ENCODE measurements at places on chromosomes 3 and 15.

DNA sequence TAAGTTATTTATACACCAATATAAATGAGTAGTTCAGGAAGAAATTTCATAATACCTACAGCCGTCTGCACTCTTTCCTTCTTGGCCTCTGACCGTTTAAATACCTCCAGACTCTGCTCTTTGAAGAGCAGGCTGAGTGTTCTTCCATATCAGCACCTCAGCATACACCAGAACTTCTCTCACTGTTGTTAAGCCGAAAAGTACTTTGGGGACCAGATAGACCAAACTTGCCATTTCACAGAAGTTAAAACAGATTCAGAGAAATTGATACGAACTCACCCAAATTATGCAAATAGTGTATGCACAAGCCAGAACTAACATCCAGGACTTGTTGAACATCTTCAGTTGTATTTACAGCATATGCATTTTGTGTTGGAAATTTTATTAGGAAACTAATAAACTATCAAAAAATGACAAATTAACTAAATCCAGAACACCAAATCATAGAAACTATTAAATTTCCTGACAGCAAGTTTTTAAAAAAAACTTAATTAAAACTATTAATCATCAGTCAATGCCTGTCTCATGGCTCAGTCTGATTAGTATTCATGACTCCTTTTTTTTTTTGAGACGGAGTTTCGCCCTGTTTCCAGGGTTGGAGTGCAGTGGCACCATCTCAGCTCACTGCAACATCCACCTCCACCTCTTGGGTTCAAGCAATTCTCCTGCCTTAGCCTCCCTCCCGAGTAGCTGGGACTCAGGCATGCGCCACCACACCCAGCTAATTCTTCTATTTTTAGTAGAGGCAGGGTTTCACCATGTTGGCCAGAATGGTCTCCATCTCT lies 24.1 kb downstream of the CGGBP1 start:
- DNase-seq = no peak

DNA sequence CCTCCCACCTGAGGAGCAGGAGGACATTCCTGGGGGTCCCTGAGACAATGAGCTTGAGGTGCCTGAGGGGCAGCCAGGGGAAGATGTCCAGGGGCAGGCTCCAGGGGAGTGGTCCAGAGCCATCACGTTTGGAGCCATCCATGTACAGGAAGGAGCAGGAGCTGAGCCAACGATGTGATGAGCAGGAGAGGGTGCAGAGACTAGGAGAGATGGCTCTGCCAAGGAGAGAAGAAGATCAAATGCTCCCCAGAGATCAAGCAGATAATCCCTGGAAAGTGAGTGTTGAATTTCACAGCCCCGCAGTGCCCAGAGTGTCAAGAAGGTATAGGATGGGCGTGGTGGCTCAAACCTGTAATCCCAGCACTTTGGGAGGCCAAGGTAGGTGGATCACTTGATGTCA lies 97.8 kb upstream of the HERC1 start:
- no peak for DNase-seq

- DNase-seq = no peak
These were observed 771 bp downstream of the RARRES1 start for GRCh38 chr3:158731486-158731885.

- DNase-seq = peak; percentile 90
These were observed at the start of gene MEIS2 for GRCh38 chr15:37100109-37100965. Gene MEIS2, minus strand, starts transcription at chr15:37100549. Its CDS starts 1,083 bp downstream, at chr15:37099466.

- DNase-seq = no peak
These were observed 832 bp downstream of the NR2E3 start for GRCh38 chr15:71811036-71811736.

DNA sequence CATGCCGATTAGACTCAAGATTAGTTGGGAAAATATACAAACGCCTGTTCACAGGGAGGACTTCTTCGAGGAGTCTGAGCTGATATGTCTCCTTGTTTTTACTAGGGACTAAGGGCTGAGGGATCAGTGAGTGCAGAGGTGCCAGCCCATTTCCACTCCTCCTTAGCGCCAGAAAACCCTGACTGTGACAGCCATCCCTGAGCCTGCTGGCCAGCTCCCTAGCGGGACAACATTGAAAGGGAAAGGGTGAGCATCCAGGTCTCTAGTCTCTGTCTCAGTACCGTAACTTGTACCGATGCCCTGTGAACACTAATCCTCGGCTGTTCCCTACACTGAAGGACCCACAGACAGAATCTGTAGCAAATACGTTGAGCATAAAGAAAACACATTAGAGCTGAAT lies 243.4 kb downstream of the WNT5A start:
- DNase-seq = no peak

GRCh38 chr3:152760024-152760563 lies 74.8 kb upstream of the P2RY1 start:
- DNase-seq = no peak

DNA sequence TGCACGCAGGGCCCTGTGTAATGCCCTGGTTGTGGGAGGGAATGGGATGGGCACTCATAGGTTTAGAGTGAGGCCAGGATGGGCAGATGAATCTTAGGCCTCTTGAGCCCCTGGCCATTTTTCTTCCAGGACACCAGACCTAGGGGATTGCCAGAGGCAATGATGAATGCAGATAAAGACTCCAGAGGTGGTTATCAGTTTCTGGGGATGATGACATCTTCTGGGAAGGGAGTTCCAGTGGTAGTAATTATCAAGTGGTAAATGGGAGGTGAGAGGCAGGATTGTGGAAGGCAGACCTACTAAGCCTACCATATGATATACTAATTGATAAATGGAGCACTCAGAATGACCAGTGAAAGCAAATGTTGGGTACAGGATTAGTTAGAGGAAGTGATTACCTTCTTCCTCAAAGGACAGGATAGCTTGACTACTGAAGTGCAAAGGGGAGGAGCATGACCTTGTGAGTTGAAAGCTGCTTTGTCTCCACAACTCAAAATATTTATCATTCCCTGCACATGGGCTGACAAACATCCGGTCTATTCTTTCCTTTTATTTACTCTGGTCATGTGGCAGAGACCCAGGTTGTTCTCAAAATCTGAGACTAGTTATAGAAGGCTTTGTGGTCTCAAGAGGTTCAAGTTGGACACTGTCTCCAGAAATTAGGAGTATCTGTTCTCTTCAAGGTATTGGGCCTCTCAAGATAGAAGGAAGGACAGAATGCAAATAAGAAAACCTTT lies 10.2 kb upstream of the MAPK6 start:
- no peak for DNase-seq

DNA sequence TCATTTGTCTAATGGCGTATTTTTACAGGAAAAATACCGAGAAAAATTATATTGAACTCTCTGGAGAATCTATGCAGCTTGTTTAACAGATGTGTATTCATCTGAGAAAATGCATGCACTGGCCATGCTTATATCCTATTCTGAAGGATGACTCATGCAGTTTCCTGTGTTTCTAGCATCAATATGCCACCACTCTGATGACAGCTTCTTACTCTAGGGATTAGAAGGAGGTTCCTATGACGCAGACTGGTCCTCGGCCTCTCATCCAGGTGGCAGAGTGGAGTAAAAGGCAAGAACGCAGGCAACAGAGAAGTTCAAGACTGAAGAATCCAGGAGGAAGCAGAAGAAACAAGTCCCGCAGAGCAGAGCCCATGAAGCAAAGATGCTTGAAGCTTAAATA lies 910.0 kb upstream of the ROBO1 start:
- peak; percentile 13 for DNase-seq

DNA sequence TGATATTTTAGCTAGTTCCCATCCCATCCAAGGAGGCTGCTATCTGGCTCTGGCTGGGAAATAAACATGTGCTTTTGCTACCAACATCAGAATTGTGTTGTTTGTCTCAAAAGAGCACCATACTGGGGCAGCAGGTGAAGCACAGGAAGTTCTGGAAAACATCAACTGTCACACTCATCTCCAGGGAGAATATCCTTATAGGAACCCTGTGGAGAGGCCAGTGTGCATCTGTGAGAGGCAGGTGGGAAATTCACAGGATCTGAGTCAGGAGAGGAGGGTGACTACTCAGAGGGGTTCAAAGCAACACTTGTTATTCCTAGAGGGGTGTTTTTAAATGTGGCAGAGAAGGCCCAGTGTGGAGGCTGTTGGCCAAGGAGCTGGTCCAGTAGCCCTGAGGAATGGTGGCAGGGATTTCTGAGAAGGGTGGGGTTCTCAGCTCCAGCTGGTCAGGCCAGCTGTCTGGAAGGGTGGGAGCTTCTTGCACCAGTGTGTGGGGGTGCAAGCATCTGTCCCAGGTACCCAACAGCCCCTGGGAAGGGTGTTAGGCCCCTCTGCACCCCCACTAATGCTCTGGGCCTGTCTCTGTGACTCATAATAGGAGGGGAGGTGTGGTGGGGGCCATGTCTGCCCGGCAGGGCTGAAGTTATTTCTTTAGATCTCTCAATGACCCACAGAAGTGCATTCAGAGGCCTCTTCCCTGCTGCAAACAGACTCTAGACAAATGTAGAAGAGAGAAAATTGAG lies 28.7 kb downstream of the RPSA start:
- no peak for DNase-seq

- DNase-seq = no peak
These were observed 36.4 kb upstream of the SLCO2A1 start for GRCh38 chr3:134066158-134066541.

- DNase-seq = peak; percentile 29
These were observed 18.5 kb upstream of the C3orf62 start for GRCh38 chr3:49295489-49296058.

GRCh38 chr3:127625821-127626220 lies 3.2 kb upstream of the PODXL2 start:
- DNase-seq = no peak

DNA sequence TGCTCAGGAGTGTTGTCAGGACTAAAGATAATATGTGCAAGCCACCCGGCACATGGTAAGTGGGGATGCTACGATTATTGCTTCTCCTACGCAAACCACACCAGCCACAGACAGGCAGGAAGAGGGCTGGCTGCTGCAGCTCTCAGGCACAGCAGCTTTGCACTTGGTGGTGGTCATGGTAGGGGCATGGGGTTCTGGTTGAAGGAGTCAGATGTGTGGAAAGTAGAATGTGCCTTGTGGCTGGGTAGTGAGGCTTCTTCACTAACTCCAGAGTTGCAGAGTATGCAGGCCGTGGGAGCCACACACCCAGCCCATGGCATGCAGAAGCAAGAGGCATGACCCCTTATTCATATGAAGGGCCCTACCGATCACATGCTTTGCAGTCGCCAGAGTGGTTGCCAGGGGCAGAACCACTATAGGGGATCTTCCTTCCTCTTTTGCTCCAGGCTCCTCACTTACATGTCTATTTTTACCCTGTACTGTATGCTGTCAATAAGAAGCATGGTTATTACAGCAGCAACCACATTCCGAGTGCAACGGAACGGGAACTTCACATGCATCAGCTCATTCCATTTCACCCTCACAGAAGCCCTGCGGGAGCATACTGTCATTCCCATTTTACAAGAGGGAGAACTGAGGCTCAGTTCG lies 59.2 kb upstream of the HERC1 start:
- DNase-seq = no peak

GRCh38 chr15:99390667-99391066 lies 139.4 kb downstream of the LRRC28 start:
- no peak for DNase-seq

GRCh38 chr3:41364736-41365135 lies 165.4 kb downstream of the CTNNB1 start:
- no peak for DNase-seq

- no peak for DNase-seq
These were observed 105.5 kb downstream of the PLD1 start for GRCh38 chr3:171704814-171705213.

DNA sequence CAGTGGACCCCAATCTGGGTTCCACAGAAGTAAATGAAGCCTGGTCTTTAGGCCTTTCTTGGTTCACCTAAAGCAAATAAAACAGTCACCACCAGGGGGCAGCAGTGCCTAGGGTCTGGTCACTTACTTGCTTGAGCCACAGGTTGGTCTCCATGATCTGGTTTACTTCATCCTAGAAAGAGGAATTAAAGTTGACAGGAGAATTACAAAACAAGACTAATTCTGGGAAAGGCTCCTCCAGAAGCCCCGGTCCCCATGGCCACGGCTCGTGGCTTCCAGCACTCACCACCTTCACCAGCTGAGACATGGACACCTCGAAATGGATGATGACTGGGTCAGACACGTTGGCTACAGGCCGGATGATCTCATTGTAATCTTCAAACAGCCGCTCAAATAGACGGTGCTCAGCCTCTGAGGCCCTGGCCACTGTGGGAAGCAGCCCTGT lies 2.3 kb downstream of the CHRNA3 start:
- DNase-seq = peak; percentile 90

DNA sequence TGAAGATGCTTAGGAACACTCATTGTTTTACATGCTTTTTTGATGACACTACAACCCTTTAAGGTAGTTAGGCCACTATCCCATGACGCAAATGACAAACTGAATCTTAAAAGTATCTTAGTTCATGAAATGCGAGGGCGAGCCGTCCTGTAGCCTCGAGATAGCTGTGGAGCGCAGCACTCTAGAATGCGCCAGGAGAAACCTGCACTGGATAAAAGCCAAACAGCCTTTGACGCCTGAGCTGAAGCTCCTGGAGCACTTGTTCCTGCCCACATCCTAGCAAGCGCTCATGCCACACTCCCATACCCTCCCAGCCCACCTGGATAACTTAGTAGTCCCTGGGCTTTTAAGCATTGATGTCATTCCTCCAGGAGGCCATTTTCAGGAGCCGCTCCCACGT lies 516.9 kb downstream of the GABRG3 start:
- DNase-seq = no peak

DNA sequence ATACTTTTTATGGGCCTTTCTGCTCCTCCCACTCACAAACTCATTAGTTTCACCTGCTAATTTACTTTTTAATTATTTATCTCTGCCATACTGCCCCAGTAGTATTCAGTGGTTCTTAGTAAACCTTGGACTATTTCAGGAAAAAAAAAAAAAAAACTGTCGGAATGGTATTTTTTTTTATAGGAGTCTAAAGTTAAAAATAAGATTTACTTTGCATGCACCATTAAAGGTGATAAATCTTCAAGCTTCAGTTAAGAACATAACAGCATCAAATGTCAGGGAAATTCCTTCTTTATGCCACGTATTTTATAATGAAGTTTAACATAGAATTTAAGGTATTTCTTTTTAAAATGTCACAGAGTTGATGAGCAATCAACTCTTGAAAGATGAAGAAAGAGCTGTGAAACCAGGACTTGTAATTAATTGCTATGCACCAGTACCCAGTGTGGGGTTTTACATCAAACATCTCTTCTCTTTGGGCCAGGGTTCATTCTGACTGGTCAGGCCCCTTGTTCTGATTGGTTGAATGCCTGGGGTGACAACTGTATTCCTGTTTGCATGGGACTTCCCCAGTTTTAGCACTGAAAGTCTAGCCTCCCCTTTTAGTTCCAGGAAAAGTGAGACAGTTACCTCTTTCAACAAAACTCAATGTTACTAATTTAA lies 40.3 kb upstream of the PTPRG start:
- no peak for DNase-seq

GRCh38 chr15:77040673-77041072 lies 30.2 kb downstream of the TSPAN3 start:
- DNase-seq = no peak

DNA sequence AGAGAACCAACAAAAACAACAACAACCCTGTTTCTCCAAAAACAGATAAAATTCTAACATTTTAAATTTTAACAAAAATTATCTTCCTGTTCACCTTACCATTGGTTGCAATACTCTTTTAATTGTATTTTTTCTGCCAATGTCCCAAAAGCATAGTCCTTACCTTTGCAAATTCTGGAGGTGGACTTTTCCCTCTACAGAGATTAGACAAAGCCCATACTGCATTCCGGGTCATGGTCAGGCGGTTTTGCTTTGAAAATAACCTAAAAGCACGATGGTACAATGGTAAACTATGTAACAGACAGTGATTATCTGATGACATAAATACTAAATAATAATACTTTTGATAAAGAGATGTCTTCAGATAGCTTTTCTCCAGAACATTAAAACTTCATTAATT lies 35.5 kb upstream of the WDR5B start:
- DNase-seq = no peak
